ENCODE measurements at places on chromosomes 2 and 18.
A peak's percentile ranks its signal among the peaks of the same experiment; 100 is the strongest.

DNA sequence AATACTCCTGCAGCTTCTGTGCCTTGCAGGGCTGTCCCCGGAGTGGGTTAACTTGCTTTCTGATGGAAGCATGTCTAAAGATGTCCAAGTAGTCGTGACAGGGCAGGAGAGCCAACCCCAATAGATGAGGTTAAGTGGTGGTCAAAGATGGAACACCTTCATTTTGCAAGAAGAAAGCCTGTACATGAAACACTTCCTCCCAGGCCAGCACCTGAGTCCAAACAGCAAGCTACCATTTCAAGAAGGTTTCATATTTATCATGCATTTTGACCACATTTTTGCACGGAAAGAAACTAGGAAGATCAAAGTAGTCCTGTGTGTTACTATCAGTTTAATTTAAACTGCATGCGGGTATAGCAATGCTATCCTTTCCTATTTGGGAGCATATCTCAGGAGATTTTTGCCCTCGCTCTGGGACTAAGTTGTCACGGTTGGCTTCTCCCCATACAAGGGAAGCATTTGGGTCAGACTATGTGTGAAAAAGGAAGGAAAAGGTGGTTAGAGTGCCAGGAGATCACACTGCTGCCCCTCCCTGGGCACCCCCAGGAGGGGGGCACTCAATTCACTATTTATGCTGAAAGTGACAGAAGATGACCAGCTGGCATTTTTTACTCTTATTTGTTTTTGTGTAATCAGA lies 187.6 kb downstream of the ZNF521 start:
- no peak for DNase-seq

- no peak for DNase-seq
These were observed 97.2 kb downstream of the DTNA start for GRCh38 chr18:34807106-34807796.

GRCh38 chr18:79532313-79533007 lies 136.7 kb downstream of the NFATC1 start:
- peak; percentile 6 for DNase-seq

DNA sequence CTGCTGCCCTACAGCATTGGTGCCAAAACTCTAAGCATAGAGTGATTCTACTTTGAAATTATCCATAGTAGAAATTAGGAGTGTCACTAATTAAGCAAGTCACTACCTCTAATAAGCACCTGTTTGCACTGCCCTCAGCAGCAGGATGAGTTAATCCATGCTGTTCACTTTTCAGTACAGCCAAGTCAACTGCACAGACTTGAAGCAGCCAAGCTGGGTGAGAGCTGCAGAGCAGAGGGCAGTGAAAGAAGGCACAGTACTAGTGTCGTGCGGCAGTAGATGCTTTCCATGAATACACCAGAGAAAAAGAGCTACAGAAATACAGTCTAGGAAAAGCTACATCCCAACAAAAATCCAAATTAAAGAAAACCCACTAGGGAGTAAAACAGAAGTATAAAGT lies 98.6 kb downstream of the RAPH1 start:
- DNase-seq = no peak

DNA sequence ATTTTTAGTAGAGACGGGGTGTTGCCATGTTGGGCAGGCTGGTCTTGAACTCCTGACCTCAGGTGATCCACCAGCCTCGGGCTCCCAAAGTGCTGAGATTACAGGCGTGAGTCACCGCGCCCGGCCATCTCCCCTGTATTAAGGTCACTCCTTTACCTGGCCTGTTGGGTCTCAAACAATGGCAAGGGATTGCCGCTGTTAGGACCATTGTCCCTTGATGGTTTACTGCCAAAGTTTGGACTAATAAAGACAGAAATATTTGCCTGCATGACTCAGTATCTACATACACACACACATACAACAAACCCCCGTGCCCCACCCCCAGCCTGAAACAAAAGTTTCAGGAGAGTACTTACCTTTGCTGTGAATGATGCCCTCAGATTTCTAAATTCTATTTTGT lies 16.5 kb downstream of the PARD3B start:
- no peak for DNase-seq

DNA sequence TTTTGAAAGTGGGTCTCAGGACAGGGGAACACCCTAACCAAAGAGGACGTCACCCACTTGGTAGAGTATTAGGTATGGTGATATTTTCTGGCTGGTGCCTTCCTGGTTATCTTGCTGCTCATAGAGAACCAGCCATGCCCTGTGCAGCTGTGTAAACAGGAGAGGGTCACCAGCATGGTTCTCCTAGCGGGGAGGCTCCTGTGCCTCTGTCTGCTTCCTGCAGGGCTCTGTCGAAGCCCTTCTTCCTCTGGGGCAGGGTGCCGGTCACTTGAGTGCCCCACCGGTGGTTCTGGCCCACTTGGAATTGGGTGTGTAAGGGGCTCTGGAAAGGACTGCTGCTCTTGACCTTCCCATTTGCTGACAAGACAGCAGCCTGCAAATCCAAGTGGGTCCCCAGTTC lies 131.6 kb upstream of the MSH6 start:
- no peak for DNase-seq

GRCh38 chr2:14140009-14140550 lies 492.4 kb upstream of the LRATD1 start:
- peak; percentile 27 for DNase-seq

DNA sequence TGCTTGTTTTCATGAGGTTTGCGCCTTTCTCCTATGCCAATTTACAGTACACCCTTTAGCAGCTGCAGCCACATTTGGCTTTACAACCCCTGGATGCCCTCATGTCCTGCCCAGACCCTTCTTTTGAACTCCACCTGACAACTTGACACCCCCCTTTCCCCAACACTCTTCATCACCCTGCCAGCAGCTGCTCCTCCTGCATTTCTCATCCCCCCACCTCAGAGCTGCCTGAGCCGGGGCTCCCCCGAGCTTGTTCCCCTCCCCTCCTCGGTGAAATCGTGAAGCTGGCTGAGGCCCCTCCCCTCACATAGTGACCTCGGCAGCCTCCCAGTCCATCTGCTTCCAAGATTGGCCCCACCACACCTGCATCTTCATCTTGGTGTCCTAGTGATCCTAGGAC lies 40.5 kb downstream of the LRRFIP1 start:
- DNase-seq = no peak

DNA sequence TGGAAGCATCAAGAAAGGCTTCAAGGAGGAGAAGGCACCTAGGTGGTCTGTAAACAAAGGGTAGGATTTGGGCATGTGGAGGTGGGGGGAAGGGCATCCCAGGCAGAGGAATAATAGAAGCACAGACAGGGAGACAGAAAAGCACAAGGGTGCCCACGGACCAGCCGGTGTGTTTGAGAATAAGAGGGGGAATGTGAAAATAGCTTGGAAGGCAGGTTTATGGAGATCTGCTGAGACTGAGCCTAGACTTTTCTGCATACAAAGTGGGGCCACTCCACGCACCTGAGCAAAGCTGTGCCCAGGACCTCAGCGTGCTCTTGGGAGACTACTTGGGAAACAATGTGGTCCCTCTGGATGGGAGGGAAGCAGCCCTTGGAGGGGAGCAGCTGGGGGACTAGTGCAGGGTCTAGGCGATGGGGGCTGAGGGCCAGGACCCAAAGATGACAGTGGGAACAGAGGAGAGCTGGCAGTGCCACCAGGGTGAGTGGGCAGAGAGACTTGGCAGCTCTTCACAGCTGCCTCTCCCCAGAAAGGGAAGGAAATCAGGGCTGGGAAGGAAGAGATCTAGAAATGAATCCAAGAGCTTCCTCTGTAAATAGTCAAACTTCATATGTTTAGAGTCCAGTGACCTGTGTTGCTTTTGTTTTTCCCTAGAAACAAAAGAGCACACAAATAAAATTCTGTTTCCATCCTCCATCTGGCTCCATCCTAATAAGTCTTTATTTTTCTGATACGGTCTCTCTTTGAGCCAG lies 110.7 kb upstream of the SMAD7 start:
- DNase-seq = no peak

- DNase-seq = no peak
These were observed 65.0 kb upstream of the OTOF start for GRCh38 chr2:26542676-26543505.

GRCh38 chr2:84280873-84281272 lies 178.2 kb downstream of the SUCLG1 start:
- DNase-seq = no peak

DNA sequence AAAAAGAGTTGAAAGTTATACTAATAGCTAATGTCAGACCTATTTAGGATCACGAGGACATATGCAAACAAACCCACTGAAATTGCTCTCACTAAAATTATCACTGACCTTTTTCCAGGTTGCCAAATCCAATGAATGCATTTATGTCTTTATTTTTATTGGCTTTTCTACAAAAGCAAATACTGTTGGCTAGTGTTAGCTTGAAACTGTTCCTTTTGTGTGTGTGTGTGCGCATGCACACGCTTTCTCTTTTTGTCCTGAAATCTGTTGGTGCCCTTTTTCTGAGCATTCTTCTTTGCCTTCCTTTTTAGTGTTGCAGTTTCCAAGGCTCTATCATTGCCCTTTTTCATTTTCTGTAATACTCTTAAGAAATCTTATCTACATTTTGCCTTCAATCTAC lies 1269.2 kb downstream of the LRP1B start:
- no peak for DNase-seq

GRCh38 chr2:231918501-231919330 lies 7.5 kb downstream of the NPPC start:
- DNase-seq = no peak

GRCh38 chr2:166365803-166366420 lies 9.8 kb downstream of the SCN9A start:
- DNase-seq = no peak

GRCh38 chr18:78912336-78912735 lies 67.3 kb upstream of the SALL3 start:
- DNase-seq = no peak

DNA sequence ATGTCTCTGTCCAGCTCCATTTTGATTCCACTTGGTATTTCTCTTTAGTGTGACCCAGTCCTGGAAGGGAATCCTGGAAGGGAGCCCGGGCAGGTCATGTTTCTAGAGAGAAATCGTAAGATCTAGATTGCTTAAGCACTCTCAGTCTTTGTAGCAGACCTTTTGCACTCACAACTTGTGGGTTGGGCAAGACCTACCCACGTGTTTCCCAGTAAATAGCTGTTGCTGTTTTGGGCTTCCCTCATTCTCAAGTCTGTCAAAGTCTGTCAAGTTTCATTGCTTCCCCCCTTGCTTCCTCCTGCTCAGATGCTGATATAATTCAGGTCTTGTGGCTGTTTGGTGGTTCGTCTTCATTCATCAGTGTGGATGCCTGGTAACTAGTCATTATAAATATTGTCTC lies 17.4 kb upstream of the NEMP2 start:
- no peak for DNase-seq

DNA sequence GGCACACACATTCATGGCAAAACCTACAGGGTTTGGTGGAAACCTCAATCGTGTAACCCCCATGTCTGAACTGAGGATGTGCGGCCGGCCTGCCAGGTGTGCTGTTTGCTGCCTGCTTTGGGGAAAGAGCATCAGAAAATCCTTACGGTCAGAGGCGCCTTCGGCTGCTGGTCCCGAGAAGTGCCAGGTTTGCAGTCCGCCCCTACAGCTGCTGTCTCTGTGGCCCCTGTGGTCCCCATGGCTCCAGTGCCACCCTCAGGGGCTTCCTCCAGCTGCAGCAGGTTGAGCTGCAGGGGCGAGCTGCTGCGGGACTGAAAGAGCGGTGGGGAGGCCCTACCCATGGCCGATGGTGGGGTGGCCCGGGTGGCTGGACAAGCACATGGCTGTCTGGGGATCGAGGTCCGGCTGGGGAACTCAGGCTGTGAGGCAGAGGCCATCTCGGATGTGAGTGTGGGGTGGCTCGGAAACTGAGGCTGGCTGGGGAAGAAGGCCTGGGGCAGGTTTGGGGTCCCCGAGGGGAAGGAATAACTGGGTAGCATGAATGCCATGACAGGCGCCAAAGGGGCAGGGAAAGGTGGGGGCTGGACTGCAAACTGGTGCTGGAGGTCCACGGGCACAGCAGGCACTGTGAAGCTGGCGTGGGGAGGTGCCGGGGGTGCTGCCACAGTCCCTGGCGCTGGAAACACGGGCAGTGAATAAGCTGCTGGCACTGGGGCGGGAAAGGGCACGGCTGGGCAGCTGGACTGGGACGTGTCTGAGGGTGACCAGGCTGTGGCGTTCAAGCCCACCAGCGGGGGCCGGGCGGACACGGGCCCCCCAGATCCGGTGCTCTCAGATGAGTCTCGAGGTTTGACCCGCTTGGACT lies 13.2 kb upstream of the HES6 start:
- no peak for DNase-seq

DNA sequence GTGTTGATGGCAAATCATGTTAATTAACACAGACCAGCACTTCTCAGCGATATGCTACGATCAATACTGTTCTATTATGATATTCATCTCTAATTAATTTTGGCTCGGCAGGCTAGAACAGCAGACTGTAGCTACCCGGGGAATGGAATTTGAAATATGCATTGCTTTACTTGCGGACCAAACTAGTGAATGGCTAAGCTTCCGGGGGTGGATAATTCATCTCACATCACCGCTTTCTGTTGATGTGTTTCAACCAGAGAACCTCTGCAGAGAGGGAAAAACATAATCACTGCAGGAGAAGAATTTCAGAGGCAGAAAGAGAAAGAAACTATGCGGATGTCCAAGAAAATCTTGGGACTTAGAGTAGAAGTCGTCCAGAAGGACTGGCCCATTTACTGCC lies 490.9 kb downstream of the STK39 start:
- no peak for DNase-seq
